ENCODE measurements at places on chromosomes 13 and 19.

- no peak for DNase-seq
These were observed 21.6 kb downstream of the SGCG start for GRCh38 chr13:23202383-23202782.

DNA sequence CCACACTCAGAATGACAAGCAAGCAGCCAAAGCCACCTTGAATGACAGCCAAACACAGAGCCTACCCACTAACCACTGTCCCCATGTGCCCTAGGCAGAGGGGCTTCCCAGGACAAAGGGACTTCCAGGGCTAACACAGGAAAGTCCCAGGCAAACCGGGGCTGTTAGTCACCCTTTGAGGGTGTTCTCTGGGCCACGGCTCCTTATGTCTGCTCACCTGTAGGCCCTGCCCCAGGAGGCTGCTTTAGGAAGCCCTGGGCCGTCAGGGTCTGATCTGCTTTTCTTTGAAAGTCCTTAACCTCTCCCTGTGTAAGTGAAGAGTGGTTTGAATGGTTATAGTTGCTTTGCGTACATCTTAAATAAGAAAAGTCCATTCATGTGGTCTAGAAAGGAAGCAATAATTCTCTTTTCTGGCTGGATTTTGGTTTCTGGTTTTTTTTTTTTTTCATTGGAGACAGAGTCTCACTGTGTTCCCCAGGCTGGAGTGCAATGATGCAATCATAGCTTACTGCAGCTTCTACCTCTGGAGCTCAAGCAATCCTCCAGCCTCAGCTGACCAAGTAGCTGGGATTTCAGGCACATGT lies 161.4 kb downstream of the EFNB2 start:
- DNase-seq, result no peak

GRCh38 chr13:74111901-74112824 lies 22.0 kb downstream of the KLF12 start:
- DNase-seq, result no peak

GRCh38 chr13:65783383-65783782 lies 1446.8 kb downstream of the PCDH9 start:
- no peak for DNase-seq

GRCh38 chr19:17448131-17448967 lies at the start of gene TMEM221:
TSS of gene TMEM221 (minus strand) at chr19:17448668. CDS start at chr19:17448462, 206 bp downstream.
- peak; percentile 41 for DNase-seq

DNA sequence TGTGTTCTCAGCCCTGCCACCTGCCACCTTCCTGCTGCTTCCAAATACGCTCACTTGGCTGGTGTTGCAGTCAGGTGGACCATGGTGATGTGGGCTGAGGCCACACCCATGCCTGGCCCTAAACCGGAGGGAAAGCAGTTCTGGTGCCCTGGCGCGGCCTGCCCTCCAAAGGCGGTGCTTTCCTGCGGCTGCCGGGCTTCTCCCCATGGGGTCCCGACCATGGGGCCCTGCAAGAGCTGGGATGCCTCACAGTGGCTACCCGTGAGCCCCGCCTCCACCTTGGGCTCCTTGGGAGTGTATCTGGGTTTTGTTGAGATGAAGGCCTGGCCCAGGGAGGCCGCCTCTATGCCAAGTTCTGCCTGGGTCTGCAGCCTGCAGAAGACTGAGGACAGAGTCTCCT lies 73.7 kb downstream of the ERICH6B start:
- DNase-seq, result no peak
